Natural killer cell (primary cell): ENCODE measurements at places on chromosomes 4 and X. TPM values are rescaled to one million over a fixed set of nuclear protein-coding genes. Genes with fewer than 3 reads are reported as not detected.

MAGEA9B gene
- not detected for total RNA-seq

ELMOD2 gene
- 22.6 TPM for total RNA-seq

GRCh38 chr4:91887926-91888325 lies 415.8 kb upstream of the GRID2 start:
- no peak for DNase-seq

DNA sequence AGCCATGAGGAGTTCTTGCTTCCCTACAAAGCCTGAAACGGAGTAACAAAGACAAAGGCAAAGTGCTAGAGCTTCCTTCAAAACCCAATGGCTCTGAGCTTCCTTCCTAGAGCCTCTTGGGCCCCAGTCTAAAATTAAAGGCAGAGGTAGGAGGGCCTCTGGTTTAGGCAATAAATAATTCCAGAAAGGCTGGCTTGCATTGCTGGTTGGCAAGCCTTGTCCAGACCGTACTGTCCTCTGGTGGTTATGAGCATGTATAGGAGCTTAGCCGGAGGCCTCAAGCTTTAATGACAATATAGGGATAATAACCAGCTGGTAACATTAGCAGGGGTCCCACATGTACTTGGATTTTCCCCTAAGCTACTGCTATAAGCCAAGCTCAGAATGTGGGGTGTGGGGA lies 237.3 kb downstream of the AR start:
- no peak for DNase-seq

DNA sequence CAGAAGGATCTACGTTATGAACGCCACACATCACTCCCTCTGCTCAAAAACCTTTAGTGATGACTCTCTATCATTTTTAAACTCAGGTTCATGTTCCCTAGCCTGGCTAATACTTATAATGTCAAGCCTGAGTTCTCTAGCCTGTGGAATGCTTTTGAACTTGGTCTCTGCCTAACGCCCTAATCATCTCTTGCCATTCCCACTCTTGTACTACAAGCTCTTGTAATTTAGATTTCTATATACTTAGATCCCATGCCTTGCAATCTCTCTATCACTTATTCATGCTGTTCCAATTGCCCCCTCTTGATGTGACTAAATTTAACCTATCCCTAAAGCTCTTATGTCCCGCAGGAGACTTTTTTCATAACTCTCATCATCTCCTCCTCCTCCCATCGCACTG lies 40.3 kb downstream of the SLC4A4 start:
- DNase-seq, result no peak

- no peak for DNase-seq
Observed at GRCh38 chr4:182310316-182310715, 67.1 kb downstream of the TENM3 start.

GRCh38 chr4:74692972-74693371 lies 101.4 kb downstream of the BTC start:
- no peak for DNase-seq

- peak; percentile 17 for DNase-seq
Observed at GRCh38 chrX:25020391-25020904, 4.7 kb upstream of the ARX start.

DNA sequence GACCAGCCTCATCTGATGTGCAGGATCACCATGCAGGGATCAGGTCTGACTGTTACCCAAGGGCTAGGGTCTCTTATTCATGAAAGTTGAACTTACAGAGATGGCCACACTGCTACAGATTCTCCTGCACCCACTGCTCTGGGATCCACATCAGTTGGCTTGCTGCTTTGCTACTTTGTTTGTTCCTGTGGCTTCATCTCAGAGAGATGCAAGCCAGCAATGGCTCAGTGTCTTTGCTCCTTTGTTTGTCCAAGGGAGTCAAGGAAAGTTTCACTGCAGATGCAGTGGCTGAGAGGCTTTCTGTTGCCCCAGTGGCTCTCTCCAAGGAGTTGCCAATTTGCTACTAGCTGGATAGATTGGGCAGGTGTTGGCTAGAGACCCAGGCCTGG lies 70.3 kb upstream of the UGT2B7 start:
- DNase-seq, result no peak

GRCh38 chr4:8869898-8870646 lies 1.6 kb downstream of the HMX1 start:
- no peak for DNase-seq

DNA sequence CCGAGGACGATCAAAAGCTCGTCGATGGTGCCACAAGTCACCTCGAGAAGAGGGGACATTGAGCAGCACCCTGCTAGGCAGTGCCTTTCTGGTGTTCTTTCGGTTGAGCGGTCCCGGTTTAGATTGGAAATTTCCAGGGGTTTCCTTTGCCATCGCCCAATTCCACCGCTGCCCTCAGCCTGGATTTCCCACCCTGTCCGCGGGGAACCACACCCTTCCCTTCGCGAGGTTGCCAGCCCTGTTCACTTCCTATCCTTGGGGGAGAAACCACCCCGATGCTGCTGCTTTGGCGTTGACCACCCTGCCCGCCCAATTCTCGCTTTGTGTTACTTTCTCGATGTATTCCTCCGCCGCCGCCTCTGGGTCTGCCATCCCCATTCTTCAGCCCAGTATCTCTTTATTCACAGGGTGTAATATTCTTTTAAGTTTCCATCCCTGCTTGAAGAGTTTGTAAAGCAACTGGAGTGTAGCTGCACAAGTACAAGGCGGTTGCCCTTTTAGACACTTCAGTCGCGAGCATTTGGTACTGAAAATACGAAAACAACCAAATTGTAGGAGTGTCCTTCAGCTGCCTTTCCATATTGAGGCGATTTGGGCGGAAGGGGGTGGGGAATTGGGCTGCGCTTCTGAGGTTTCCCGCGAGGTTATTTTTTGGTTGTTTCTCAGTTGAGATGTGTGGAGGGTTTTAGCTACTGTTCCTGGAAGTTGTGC lies 1.1 kb downstream of the OGT start:
- peak; percentile 78 for DNase-seq

DNA sequence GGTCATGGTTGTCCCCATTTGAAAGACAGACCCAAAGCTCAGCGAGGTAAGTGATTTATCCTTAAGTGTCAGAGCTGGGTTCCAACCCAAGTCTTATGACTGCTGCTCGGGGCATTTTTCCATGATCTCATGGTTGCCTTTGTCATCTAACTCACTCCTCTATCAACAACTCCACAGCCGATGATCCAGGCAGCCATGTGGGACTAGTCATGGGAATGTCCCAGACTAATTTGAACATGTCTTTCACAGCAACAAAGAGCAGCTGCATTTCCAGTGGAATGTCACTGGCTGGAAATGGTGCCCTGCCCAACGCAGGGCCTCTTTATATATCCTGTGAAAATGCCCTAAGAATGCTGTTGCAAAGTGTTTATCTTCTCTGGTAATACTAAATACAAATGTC lies 284.8 kb upstream of the PPARGC1A start:
- no peak for DNase-seq
